ENCODE measurements at places on chromosomes 6 and 20. TPM values are rescaled to one million over a fixed set of nuclear protein-coding genes. Genes with fewer than 3 reads are reported as not detected.

DNA sequence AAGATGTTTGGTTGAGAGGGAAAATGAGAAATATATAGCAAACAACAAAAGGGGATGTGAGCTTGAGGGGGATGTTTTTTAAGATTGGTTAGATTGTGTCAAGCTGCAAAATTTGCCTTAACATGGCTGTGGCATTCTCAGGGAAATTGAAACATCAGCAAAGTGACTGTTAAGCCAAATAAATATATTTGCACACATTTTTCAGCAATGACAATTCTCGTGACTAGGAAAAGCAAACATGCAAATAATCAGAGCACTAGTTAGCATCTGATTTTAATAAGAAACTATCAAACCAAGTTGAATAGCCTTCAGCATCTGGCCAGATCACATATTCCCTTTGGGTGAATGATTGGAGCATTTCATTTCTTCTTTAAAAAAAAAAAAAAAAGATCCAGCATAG, 262.8 kb downstream of the TBC1D7 start:
- no peak for DNase-seq

- no peak for DNase-seq
Observed at GRCh38 chr6:91634791-91635190, 1047.9 kb upstream of the MAP3K7 start.

The MAD2L1BP gene
- total RNA-seq: 16.6 TPM

DNA sequence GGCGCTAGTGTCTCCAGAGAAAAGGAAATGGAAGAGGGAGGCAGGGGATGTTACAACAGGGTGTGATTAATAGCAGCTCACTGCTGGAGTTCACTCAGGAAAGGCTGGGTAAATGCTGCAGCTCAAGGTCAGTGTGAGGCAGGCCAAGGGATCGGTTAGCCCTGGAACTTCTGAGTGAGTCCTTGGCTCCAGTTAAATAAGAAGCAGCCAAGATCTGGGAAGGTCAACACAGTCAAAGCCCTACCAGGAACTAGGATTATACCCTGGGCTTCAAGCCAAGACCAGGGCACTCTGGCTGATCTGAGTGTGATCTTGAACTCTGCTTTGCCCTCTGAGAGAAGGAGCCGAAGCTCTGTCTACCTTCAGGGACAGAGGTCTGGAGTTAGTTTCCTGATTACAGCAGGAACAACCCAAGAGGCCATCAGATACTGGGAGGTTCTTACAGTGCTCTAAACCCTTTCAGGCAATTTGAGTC, 44.3 kb downstream of the TPD52L1 start:
- no peak for DNase-seq

DNA sequence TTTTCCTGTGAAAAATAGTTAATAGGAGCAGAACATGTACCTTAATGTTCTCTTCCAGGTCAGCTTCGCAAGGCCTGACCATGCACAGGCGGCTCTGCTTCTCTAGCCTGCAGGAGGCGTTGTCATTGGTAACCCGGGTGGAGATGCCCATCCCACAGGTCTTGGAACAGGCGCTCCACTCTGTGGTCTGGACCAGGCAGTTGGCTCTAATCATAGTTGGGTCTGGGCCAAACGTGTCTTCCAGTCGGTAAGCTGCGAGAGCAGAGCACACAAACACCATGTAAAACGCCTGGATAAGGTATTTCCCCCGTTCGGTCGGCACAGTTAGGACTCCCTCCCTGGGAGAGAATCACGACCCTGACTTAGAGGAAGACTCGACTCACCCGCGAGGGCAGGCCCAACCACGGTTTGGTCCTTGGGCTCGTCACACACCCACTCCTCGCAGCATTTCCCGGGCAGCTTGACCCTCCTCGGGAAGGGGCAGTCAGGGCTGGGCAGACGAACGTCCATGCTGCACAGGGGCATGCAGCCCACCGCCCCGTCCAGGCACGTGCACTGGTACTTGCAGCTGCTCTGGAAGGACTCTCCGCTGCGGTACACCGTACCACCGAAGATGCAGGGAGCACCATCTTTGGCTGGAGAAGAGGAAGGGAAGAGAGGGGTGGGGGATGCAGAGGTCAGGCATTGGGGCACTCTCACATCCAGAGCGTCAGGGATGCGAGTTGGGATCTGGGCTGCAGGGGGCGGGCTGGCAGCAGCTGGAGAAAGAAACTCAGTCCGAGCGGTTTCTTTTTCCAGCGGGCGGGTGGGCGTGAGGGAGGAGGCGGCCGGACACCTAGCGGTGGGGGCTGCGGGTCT, 1.0 kb downstream of the CCN2 start:
- DNase-seq: no peak

The BTNL2 gene
- not detected for total RNA-seq

DNA sequence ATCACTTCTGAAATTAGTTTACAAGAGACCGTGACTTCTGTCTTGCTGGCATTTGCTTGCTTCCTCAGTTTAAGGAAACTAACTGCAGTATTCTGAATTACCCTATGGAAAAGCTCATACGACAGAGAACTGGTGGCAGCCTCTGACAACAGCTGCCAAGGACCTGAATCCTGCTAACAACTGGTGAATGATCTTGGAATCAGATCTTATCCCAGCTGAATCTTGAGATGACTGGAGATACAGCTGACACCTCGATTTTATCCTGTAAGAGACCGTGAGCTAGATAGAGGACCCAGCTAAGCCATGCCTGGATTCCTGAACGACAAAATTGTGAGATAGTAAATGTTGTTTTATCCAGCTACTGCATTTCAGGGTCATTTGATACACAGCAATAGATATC, 202.3 kb downstream of the OGFRL1 start:
- no peak for DNase-seq

DNA sequence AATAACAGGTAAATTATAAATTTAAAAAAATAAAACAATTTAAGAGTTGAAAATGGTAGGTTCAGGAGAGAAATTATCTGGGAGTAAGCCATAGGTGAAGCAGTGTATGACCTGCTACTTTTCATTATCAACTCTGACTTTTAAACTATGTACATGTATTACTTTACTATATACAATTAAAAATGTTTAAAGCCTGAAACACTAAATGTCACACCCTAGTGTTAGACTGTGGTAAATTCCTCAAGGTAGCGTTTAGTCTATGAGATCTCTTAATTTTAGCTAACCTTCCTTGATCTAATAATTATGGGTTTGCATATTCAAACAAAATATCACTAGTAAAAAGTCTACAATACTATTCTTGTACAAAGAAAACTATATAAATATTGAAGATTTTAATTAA, 22.3 kb upstream of the TBC1D32 start:
- no peak for DNase-seq

- DNase-seq: no peak
Observed at GRCh38 chr6:89895276-89895874, 1.1 kb downstream of the GJA10 start.

- no peak for DNase-seq
Observed at GRCh38 chr6:11189865-11190624, 42.4 kb downstream of the NEDD9 start.

The SLC22A1 gene
- 2.7 TPM for total RNA-seq

- DNase-seq: no peak
Observed at GRCh38 chr6:152529369-152529768, 107.8 kb downstream of the SYNE1 start.

Data from T-cell (primary cell).